Keratinocyte (primary cell): ENCODE measurements at places on chromosomes 13 and 19.

GRCh38 chr19:41023193-41023592 is 32.1 kb downstream of the CYP2B6 start:
- no peak for DNase-seq

GRCh38 chr19:29714371-29714952 is 599 bp downstream of the C19orf12 start:
- no peak for DNase-seq

DNA sequence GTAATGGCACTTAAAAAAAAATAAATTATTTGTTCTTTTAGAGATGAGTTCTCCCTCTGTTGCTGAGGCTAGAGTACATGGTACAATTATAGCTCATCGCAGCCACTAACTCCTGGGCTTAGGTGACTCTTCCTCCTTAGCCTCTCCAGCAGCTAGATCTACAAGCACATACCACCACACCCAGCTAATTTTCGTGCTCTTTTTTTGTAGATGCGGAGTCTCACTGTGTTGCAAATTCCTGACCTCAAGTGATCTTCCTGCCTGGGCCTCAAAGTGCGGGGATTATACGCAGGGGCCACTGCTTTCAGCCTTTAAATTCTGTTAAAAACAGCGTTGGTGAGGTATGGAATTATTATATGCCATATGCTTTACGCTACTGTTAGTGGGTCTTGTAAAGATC is 2034.0 kb downstream of the OLFM4 start:
- no peak for DNase-seq

DNA sequence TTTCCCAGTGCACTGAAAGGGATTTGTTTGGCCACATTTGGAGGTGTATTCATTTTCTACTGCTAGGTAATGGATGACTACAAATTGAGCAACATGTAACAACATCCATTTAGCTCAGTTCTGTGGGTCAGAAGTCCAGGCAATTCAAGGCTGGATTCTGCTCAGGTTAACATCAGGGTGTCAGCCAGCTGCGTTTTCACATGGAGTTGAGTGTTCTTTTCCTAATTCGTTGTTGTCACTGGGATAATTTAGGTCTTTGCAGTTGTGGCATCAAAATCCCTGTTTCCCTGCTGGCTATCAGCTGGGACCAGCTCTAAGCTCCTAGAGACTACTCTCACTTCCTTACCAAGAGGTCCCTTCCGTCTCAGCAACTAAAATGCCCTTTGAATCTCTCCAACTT is 25.4 kb downstream of the MIR17HG start:
- DNase-seq, result no peak

GRCh38 chr13:74710006-74710405 is 575.8 kb upstream of the KLF12 start:
- DNase-seq, result no peak
